ENCODE measurements at places on chromosomes 4 and X.

DNA sequence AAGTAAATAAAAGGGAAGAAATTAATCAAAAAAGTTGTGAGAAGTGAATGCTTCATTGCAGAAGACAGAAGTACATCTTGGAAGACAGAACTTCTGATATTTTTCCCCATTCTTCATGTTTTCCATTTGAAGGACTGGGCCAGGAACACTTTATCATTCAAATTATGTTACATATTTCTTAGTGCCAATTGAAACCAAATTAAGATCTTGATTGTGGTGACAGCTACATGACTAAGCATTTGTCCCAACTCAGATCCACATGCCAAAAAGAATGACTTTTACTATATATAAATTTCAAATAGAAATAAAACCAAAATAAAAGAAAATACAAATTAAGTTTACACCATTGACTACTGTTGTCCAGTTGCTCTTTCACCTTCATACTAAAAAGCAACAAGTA is 14.0 kb upstream of the FGF5 start:
- DNase-seq: no peak

DNA sequence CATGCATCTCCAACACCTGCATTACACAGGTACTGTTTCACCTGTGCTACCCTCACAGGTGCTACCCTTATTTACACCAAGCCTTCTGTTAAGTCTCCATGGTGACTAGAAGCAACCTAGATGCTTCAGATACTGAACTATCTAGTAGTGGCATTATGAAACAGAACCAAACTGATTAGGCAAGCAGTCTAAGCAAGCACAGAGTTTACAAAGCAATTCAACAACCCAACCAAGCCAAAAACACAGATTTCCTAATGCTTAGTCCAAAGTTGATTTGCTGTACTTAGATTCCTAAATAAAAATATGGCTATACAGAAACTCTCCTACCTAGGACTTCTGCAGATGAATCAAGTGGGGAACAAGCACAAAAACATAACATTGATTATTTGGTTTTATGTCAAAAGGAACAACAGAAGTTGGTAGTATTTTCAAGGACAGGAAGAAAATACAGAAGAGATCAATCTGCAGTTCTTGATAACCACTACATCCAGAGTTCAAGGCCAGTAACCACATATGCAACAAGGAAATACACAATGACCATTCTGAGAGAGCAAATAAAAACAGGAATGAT is 3.2 kb downstream of the TAPT1 start:
- no peak for DNase-seq

GRCh38 chr4:151147000-151147399 is 47.6 kb downstream of the RPS3A start:
- DNase-seq: no peak

DNA sequence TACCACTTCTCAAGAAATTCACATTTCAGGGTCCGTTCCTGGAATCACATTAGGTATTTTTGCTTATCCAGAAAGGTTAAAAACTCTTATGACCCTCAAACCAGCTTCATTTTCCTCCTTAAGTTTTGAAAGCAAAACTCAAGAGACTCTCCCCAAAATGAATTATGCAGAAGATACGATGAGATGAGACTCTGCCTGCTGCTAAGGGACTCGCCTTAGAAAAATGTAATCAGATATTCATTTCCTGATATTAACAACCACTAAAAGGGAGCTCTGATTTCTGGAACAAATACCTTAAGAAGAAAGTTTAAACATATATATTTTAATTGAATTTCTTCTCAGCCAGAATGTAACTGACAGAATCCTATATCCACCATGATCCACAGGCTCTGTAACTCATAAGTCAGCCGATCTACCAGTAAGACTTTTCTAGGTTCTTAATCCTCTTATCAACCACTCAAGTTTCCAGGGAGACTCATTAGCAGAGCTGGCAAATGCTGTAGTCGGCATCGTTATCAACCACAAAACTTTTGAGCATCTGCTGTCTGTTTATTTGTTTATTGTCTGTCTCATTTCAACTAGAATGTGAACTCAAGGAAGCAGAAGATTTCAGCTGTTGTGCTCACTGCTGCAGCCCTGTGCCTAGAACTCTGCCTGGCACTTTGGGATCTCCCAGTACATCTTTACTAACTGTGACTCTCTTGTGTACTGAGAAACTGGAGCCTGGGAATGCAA is 112.5 kb downstream of the LDB2 start:
- DNase-seq: no peak

GRCh38 chr4:151673908-151674520 is 86.8 kb downstream of the GATB start:
- DNase-seq: no peak

DNA sequence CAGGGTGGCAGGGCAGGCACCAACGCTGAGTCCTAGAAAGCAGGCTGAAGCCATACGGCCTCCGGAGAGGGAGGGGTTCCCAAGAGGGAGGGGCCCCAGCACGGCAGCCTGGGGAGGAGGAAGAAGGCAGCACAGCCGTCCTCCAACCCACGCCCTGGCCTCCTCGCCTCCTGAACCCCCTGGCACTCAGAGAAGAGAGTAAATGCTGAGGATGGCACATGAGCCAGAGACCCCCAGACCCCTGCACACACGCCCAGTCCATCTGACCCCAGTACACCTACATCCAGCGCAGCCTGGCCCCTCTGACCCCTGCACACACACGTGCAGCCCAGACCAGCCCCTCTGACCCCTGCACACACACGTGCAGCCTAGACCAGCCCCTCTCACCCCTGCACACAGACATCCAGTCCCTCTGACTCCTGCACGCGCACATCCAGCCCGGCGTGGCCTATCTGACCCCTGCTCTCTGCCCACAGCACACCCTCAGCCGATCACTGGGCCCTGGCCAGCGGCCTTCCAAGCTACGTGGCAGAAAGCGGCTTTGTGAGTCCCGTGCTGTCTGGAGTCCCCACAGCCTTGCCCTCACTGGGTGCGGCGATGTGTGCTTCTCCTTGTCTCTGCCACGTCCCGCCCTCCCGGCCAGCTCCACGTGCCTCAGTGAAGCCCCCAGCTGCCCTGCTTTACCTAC is 18.5 kb downstream of the ATP5ME start:
- no peak for DNase-seq

- no peak for DNase-seq
These were observed 28.2 kb downstream of the SEL1L3 start for GRCh38 chr4:25834411-25835107.

DNA sequence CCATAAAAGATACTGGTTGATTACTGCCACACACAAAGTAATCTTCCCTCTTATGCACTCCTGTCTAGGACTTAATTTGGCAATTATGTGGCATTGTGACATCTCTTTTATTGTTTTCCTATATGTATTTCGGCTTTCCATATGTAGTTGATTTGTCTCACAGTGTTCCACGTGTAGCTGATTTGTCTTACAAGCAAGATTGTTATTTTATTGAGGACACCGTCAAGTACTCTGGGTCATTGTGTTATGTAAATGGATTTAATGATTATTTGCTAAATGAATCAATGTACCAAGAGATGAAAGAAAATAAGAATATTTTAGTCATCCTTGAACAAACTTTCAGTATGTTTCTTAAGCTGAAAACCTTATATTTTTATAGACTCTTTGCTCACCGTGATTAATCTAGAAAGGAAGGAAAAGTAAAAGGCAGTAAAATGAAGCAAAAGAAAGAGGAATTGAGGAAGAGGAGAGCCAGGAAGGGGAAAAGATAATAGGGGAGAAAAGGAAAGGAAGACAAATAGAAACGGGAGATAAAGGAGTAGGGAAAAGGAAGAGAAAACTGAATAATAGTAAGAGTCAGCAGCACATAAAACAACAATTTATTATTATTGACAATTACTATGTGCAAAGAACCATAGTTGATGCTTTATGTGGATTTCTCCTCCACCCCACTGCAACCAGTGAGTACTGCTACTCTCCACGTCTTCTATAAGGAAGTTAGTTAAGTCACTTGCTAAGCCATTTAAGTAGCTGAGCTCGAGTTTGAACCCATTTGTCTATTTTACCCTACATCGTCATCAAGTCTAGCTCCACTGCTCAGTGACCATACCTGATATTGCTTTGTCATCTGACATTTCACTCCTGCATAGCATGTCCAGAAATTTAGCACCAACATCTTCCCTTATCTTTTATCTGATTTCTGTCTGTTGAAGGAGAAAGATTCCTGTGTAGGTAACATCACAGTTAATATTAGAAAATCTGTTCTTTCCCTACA is 336.5 kb downstream of the BMPR1B start:
- no peak for DNase-seq

- no peak for DNase-seq
These were observed 5.2 kb downstream of the SH3KBP1 start for GRCh38 chrX:19882066-19882775.

DNA sequence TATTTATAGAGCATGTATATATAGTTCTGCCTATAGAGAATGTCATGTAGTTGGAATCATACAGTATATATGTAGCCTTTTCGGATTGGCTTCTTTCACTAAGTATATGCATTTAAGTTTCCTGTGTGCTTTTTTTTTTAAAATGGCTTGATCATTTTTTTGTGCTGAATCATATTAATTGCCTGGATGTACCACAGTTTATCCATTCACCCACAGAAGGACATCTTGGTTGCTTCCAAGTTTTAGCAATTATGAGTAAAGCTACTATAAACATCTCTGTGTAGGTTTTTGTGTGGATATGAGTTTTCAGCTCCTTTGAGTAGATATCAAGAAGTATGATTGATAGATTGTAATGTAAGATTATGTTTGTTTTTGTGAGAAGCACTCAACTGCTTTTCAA is 23.8 kb downstream of the PTTG2 start:
- no peak for DNase-seq

DNA sequence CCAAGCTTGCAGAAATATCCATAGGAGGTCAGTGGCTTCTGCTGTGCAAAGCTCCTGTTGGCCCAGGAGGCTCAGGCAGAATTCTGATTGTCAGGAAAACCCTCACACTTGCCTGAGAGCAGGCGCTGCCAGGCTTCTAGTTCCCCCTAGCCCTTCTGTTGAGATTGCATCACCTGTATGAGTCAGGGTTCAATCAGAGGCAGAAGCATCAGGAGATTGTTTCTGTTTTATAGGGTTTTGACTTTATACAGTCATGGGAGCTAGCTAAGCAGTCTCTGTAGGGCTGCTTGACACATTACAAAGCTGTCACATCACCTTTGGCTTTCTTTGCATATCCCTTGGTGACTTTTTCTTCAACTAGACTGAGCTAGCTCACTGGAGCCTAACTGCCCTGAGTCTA is 27.8 kb downstream of the DIPK2B start:
- no peak for DNase-seq

- DNase-seq: no peak
These were observed 1824.4 kb downstream of the ARAP2 start for GRCh38 chr4:34419871-34420270.
